ENCODE measurements at places on chromosomes 5 and 9. TPM values are rescaled to one million over a fixed set of nuclear protein-coding genes. Genes with fewer than 3 reads are reported as not detected.

GRCh38 chr5:178467568-178468195 lies 122.5 kb downstream of the COL23A1 start:
- DNase-seq, result no peak

DNA sequence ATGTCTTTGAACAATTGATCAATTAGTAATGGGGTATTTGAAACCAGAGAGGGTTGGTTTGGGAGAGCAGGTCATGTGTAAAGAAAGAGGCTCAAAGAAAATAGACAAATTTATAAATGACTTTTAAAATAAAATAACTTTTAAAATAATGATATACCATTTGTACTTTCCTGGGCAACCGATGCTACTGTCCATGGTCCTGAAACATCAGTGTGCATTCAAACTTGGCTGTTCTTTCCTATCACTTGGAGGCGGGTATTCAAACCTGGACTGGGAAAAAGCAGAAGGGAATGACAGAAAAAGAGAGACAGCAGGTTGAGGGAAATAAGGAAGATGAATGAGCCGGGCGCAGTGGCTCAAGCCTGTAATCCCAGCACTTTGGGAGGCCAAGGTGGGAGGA lies 1446.4 kb upstream of the WWC1 start:
- no peak for DNase-seq

DNA sequence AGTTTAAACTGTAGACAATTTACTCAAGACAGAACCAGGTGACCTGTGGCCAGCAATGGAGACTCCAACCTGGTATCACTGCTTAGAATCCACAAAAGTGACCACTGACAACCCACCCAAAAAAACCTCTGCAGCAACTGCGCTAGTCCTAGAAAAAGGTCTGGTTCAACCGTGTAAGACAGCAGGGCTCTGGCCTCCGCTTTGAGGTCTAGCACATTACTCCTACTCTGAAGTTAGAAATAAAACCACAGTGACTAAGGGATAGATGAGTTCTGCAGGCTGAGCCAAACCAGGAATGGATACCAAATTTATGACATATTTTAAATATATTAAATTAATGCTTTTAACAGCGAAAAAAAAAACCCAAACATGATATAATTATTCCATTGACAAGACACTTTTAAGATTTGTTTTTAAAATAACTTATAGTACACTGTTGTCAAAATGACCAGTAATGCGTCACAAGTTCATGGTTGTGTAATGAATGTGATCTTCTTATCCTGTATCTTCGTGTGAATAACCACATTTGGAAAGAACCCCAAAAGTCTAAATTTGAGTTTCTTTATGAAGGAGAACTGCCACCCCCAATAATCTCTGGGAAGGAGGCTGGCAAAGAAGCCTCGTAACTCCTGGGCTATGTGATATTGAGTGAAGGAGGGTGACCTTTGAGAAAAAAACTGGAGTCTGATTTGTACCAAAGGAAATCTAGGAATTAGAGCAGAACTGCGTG lies 101.9 kb upstream of the SLC44A1 start:
- DNase-seq, result no peak

GRCh38 chr9:33988219-33988890 lies 60.3 kb downstream of the UBAP2 start:
- no peak for DNase-seq

- DNase-seq, result no peak
Observed at GRCh38 chr5:65157906-65158603, 323.7 kb downstream of the ADAMTS6 start.

GRCh38 chr9:138080979-138081378 lies 203.4 kb downstream of the CACNA1B start:
- no peak for DNase-seq

GRCh38 chr5:133983674-133984073 lies 15.2 kb upstream of the C5orf15 start:
- DNase-seq, result no peak

GRCh38 chr9:99682378-99682777 lies 139.3 kb upstream of the NR4A3 start:
- no peak for DNase-seq

DNA sequence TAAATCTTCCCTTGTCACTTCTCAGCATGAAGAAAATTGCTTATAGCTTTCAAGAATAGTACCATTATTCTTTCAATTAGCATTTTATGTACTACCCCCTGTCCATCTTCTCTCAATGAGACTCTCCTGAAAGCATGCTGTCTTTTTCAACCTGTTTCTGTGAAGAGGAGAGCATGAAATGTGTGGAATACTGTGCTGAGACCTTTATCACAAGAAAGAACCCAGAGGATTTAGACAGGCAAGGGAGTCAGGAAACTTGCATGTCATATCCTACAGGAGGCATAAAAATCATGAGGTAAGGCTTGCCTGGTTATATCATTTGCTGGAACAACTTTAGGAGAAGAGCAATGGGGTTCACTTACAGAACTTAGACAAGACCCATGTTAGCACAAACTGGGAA lies 56.7 kb upstream of the LPAR1 start:
- peak; percentile 38 for DNase-seq

GRCh38 chr5:132023258-132024116 lies 12.0 kb upstream of the ACSL6 start:
- no peak for DNase-seq

GRCh38 chr9:34684145-34684544 lies 6.9 kb downstream of the CCL19 start:
- no peak for DNase-seq

Gene ANXA1
- total RNA-seq, result 1,627 TPM

Data from fibroblast of the aortic adventitia (primary cell).